ENCODE measurements at places on chromosomes 5 and 9.

DNA sequence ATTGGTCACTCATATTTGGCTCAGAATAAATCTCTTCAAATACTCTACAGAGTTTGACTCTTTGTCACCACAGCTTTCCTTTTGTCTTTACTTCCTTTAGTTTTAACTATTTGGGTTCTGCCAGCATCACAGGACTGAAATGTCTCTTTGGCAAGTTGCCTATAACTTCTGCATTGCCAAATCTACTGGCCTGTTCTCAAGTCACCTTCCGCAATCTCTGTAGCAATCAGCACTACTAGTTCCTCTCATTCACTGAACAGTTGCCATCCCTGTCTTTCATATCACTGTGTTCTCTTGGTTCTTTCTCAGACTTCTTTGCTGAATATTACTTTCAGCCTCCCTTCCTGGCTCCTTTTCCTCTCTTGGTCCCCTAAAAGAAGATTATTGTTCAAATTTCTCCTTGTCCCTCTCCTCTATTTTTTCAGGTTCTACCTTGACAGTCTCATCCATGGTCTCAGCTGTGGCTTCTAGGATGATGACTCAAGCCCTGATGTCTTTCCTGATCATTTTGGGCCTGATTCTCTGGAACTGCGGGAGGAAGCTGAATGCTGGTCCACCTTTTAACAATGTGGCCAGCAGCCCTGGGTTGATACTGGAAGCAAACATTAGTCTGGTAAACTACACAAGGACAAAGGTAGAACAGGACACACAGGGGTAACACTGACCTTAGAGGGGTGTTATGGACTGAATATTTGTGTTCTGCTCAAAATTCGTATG is 44.0 kb upstream of the LIFR start:
- DNase-seq, result no peak

GRCh38 chr5:74233091-74233490 is 407.4 kb downstream of the ENC1 start:
- DNase-seq, result no peak

DNA sequence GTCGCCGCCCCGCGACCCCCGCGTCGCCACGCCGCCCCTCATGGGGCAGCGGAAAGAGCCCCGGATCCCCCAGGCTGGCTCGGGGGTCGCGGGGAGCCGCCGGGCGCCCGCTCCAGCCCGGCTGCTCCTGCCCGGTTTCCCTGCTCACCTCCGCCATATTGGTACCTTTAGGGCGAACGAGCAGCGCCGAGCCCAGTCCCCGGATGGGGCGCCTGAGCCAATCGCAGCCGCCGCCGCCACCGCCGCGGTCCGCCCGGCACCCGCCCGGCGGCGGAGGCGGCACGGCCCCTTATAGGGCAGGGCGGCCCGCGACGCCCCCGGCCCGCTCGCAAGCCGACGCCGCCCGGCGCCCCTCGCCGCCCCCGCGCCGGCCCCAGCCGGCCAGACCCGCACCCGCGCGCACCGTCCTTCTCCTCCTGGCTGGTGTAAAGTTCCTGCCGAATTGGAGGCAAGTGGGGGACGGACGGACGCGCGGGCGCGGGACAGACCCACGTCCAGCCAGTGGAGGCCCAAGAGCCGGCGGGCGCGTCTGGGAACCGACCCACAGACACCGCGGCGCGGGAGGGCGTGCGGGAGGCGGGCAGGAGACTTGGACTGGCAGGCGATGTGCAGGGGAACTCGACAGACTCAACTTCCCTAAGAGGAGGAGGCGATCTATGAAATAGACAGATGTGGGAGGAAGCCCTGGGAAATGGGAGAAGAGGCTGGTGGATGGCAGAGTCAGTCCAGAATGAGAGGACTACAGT is at the start of gene MIER3:
Gene MIER3, minus strand, starts transcription at position 178 of the 746 bp plus-strand sequence. Its CDS starts 21 bp downstream, at position 157.
- DNase-seq, result peak; percentile 85

DNA sequence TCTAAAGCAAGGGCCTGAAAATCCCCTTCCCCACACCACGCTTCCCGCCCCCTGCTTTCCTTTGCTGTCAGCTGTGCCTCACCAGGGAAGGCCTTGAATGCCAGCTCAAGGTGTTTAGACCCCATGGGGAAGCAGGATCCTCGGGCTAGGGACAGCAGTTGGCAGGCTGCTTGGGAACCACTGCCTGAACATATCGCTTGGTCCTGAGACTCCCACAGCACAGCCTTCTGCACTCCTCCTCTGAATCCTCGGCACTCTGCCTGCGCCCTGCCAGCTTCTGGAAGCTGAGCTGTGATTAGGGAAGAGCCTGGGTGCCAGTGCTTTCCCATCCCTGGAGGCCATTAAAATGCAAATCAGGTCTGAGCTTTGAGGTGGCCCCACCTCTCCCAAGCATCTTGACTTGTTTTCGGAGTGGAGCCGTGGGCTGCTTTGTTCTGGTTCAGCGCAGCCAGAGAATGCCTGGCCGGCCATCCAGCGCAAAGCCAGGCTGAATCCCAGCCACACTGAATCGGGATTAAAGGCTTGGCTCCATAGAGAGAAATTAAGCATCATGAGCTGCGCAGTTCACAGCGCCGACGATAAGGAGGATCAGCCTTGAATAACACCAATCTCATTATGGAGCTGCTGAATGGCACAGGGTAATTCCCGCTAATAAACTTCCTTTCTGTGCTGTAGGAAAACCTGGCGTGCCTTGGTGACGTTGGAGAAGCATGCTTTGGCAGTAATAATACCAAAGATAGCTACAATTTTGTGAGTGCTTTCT is 40.0 kb downstream of the AMBP start:
- DNase-seq, result peak; percentile 34

DNA sequence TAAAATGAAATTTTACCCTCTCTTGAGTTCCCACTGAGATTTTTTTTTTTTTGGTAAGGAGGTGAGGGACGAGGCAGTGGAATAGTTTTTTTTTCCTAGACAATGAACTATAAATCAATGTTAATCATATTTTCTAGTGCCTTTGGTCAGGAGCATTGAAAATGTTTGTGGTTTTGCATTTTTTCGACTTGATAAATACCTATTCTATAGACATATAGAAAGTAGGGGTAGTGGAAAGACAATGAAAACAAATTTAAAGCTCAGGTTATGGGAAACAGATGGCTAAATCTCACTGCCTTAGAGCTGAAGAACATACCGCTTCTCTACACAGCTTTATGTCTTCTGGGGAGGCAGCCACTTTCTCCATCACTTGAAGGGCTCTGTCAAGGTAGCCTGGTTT is 94.3 kb downstream of the MRPS27 start:
- DNase-seq, result no peak

- no peak for DNase-seq
Observed at GRCh38 chr5:103404483-103404882, 145.9 kb downstream of the MACIR start.

DNA sequence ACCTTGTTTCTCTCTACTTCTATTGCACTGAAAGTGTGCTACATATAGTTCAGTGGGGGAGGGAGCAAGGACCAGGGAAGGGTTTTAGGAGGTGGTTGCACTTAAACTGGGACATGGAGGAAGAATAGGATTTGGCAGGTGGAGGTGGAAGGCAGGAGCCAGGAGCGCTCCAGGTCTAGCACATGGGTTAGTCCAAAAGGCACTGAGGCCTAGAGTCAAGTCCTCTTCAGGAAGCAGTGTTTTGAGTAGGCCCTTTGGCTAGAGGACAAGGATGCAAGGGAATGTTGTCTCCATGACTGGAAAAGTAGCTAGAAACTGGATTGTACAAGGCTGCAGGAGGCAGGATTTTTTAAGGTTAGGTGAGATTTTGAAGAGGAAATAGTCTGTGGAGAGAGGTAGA is 31.5 kb downstream of the AOPEP start:
- no peak for DNase-seq

Data from activated CD8-positive, alpha-beta memory T cell treated with anti-CD3 and anti-CD28 coated beads, Interleukin-2, amount 10 ng/mL, durations not matched to agents 7 days and 5 days (primary cell).